ENCODE measurements at places on chromosomes 12 and 14.

GRCh38 chr12:131939007-131939406 is 9.9 kb downstream of the PUS1 start:
- DNase-seq: no peak

DNA sequence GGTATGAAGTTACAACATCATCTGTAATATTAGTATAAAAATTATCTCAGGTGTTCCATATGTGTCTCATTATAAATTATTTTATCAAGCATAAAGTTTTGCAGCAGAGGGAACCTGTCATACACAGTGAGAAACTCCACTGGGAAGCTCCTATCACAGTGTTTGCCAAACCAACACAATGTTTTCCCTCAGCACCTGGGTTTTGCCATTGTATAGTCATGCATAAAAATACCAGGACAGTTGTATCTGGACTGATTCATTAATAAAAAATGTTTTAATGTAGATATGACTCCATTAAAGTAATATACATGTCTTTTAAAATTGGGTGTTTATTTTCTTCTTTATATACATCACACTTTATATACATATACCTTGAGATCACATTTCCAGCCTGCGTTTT is 56.6 kb downstream of the METTL25 start:
- DNase-seq: no peak

DNA sequence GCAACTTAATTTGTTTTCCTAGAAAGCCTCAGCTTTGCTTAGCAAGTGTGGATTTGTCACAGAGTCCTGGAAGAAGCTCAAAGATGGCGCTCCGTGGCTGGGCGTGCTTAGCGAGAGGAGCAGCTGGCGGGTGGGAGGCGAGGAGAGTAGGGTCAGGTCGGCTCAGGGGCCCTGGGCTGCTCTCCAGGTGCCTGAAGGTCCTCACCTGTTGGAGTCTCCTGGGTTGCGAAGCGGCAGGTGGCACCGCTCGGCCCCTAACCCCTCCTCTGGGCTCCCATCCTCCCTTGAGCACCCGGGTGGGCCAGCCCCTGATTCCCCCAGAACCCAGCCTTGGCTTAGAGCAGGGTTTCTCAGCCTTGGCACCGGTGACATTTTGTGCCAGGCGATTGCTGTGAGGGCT is 25.1 kb downstream of the LRTM2 start:
- no peak for DNase-seq

DNA sequence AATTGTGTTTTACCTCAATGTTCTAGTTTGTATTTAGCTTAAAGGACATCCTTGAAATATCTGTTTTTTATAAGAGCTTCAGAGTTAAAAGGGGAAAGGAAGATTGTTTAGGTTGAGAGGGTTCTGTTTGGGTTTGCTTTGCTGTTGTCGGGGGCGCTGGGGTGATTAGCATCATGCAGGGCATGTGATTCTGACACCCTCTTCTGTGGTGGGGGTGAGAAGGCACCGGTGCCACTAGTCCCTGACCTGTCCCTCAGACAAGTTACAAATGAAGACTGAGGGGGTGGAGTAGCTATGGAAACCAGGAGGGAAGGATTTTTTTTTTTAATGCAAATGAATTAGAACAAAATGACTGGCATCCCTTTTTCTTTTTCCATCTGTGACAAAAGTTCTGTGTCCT is 291.3 kb downstream of the RPAP3 start:
- no peak for DNase-seq

DNA sequence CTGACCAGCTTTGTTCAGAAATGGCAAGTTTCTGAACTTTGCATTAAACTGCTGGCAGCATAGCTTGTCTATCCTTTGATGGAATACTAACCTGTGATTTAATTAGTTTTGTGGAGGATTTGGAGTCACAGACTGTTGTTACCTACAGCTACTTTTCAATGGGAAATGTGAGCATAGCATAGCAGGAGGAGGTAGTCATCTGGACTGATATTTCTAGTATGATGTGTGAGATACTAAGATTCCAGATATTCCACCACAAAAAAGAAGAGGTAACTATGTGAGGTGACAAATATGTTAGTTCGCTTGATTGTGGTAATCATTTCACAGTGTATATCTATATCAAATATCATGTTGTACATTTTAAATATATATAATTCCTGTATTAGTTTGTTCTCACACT is 833.0 kb downstream of the SLC6A15 start:
- DNase-seq: no peak

DNA sequence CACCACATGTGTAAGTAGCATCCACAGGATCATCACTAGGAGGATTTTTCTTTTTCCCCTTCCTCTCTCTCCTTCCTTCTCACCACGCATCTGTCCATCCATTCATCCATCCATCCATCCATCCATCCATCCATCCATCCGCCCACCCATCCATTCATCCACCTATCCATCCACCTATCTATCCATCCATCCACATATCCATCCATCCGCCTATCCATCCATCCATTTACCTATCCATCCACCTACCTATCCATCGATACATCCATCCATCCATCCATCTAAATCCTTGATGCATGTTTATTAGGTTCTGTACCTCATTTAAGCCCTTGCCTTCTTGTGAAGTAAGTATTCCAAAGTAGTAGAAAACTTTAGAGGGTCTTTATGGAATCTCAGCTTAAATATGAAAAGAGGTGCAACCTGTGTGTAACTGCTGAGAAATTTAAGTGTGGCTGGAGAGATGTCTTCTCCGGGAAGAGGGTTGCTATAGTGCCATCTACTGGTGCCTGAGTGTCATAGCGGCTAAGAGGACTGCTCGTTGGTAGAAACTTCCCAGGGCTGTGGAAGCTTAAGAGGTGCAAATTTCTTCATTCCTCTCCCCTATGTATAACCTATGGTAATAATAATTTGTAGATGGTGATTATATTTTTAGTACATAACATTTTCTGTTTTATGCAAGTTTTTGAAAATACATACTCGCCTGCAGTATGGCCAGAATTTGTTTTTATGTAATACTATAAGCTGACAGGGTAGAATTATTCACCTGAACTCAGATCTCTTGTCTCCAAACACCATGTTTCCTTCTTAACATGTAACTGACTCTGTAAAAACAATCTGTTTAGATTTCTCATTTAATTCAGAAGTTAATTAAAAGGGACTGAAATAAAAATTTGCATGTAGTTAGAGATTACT is 46.0 kb downstream of the MYO1H start:
- no peak for DNase-seq

DNA sequence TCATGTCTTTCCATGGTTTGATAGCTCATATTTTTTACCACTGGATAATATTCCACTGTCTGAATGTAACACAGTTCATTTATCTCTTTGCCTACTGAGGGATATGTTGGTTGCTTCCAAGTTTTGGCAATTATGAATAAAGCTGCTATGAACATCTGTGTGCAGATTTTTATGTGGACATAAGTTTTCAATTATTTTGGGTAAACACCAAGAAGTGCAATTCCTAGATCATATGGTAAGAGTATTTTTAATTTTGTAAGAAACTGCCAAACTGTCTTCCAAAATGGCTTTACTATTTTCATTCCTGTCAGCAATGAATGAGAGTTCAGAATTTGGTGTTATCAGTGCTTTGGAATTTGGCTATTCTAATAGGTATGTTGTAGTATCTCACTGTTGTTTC is 43.7 kb upstream of the SLC35F4 start:
- DNase-seq: no peak

DNA sequence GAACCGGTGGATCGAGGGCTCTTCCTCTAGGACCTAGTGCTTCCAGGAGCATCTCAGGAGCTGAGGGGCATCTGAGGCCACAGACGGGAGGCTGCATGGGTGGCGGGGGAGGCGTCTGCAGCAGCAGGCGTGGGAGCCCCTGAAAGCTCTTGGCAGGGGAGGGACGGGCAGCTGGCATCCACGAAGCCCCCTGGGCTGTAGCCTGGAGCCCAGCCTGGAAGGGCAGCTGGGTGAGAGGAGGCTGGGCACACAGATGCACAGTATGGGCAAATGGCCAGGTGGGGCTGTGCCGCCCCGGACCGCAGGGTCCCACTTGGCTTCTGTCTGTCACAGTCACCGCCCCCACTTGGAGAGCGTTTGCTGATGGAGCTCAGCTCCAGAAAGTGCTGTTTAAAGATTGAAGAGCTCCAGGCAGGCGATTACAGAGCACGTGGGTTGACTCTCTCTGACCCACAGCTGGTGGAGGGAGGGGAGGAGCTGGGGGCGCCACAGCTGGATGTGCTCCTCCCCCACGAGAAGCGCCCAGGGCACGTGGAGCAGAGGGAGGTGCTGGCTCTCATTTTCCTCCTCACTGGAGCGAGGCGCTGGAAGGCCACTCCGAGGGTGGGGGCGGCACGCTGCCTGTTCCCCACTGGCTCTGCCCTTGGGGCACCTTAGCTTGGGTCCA is 155.0 kb upstream of the C14orf180 start:
- DNase-seq: peak; percentile 75

DNA sequence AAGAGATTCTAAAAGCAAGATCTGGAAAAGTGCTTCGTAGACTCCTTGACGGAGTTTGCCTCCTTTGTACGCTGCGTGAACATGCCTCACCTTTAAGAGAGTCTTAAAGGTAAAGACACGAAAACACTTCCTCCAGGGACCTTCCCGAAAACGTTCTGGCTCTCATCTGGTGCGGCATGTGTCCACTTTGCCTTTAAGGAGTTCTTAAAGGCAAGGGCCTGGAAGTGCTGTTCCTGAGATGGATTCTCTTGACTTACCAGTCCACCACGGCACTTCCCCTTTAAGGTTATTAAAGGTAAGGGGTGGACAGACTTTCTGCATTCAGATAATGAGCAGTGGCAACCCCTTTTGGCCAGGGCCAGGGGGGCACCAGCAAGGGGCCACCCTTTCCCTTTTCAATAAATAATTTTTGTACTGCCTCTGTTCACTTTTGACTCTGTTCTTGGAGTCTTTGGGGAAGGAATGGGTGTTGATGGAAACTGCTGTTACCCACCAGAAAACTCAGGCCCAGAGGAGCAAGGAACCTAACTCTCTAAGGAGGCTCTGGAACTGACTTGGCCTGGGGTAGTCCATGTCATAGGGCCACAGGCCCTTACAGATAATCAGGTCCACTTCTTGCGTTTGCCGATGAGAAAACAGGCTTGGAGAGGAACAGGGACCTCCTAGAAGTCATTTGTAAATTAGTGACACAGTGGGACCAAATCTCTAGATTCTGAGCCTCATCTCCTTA is 4.4 kb downstream of the REM2 start:
- peak; percentile 84 for DNase-seq

GRCh38 chr12:52443966-52444365 is 8.0 kb downstream of the KRT6B start:
- DNase-seq: no peak

- no peak for DNase-seq
Measured at GRCh38 chr14:94907626-94908261, 137.8 kb upstream of the GSC start.

GRCh38 chr14:57747036-57747435 is 118.9 kb downstream of the SLC35F4 start:
- DNase-seq: no peak

GRCh38 chr14:43674273-43674672 is 832.8 kb downstream of the FSCB start:
- DNase-seq: no peak

- no peak for DNase-seq
Measured at GRCh38 chr14:76920331-76921087, 94.3 kb downstream of the LRRC74A start.

DNA sequence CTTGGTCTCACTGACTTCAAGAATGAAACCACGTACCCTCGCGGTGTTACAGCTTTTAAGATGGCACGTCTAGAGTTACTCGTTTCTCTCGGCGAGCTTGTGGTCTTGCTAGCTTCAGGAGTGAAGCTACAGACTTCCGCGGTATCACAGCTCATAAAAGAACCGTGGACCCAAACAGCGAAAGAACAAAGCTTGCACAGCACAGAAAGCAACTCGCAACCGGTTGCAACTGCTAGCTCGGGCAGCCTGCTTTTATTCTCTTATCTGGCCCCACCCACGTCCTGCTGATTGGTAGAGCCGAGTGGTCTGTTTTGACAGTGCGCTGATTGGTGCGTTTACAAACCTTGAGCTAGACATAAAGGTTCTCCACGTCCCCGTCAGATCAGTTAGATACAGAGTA is 4.2 kb upstream of the CLEC4C start:
- DNase-seq: no peak

DNA sequence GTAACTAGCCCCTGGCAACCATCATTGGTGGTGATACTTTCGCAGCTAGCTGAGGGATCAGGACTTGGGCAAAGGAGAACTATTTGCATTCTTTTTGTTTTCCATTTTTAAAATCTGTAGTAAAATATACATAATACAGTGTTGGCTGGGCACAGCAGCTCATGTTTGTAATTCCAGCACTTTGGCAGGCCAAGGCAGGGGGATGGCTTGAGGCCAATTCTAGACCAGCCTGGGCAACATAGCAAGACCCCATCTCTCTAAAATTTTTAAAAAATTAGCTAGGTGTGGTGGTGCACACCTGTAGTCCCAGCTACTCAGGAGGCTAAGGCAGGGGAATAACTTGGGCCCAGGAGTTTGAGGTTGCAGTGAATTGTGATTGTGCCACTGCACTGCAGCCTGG is 20.0 kb downstream of the TFCP2 start:
- no peak for DNase-seq

- no peak for DNase-seq
Measured at GRCh38 chr14:25044106-25044698, 5.7 kb downstream of the STXBP6 start.

- no peak for DNase-seq
Measured at GRCh38 chr12:99027461-99027860, 382.4 kb downstream of the APAF1 start.

DNA sequence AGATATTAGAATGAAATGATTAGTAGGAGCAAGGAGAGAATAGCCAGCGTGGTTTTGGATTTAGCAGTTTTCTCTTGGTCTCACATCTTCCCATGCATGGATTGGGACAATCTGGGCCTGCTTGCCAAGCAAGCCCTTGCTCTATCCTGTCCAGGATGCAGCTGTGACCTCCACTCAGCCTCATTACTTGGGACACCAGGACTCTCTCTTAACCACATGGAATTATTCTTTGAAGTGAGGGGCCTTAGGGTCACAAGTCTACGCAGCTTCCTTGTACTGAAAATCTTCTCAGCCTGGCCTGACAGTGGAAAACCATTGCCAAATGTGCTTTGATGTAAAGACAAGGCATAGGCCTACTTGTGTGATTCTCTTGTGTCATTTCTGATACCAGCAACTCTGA is 28.0 kb upstream of the DCN start:
- no peak for DNase-seq

GRCh38 chr14:30603402-30603801 is 18.7 kb upstream of the SCFD1 start:
- no peak for DNase-seq

- no peak for DNase-seq
Measured at GRCh38 chr12:124698211-124698997, 131.0 kb upstream of the NCOR2 start.
